8988T (cell line): ENCODE measurements at places on chromosomes 7 and 10.

- no peak for DNase-seq
Observed at GRCh38 chr10:29646960-29647461, 12.2 kb upstream of the SVIL start.

GRCh38 chr10:108187408-108188012 lies 1023.0 kb upstream of the SORCS1 start:
- no peak for DNase-seq

- DNase-seq = no peak
Observed at GRCh38 chr10:11573497-11573896, 38.0 kb downstream of the USP6NL start.

- no peak for DNase-seq
Observed at GRCh38 chr10:2278363-2278762, 541.0 kb upstream of the ADARB2 start.

DNA sequence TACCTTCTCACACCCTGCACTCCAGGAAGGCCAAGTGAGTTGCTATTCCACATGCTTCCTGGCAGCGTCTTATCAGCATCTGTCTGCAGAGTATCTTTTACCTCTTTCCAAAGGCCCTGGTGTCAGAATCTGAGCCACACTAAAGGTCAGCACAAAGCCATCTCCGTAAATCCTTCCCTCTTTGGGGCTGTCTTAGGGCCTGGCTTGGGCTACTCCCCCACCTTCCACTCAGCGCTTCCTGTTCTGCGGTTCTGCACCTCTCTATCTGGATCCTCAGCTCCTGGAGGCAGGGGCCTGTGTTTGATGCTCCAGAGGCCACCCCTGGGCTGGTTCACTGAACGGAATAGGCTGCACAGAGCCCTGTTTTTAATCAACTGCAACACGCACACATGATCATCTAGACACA lies 334.8 kb upstream of the GALNT17 start:
- no peak for DNase-seq

GRCh38 chr7:8228766-8229674 lies 32.9 kb downstream of the ICA1 start:
- no peak for DNase-seq
